ENCODE measurements at places on chromosomes 4 and X. TPM values are rescaled to one million over a fixed set of nuclear protein-coding genes. Genes with fewer than 3 reads are reported as not detected.

The TGIF2LX gene
- total RNA-seq: not detected

The GAGE1 gene
- not detected for total RNA-seq

The C4orf51 gene
- not detected for total RNA-seq

The GRPR gene
- total RNA-seq: 0.25 TPM

The LUZP4 gene
- not detected for total RNA-seq

The HPGDS gene
- total RNA-seq: 7.4 TPM

The IGBP1 gene
- 44.2 TPM for total RNA-seq

The MND1 gene
- total RNA-seq: 0.98 TPM

The FAM156B gene
- total RNA-seq: 15.2 TPM

The SRPX gene
- 39.2 TPM for total RNA-seq

The MAGEA4 gene
- total RNA-seq: not detected

The CYBB gene
- 43.7 TPM for total RNA-seq

The SLC4A4 gene
- total RNA-seq: 37.1 TPM
